NCI-H1105 (cell line): ENCODE measurements at places on chromosomes 7 and 10.
A peak's percentile ranks its signal among the peaks of the same experiment; 100 is the strongest.

GRCh38 chr10:70197235-70197945 lies 27.1 kb upstream of the SAR1A start:
- no peak for DNase-seq

- DNase-seq, result no peak
These were observed 35.0 kb downstream of the EVX1 start for GRCh38 chr7:27277628-27278027.

- DNase-seq, result no peak
These were observed 418.3 kb downstream of the PLXDC2 start for GRCh38 chr10:20234579-20234978.

DNA sequence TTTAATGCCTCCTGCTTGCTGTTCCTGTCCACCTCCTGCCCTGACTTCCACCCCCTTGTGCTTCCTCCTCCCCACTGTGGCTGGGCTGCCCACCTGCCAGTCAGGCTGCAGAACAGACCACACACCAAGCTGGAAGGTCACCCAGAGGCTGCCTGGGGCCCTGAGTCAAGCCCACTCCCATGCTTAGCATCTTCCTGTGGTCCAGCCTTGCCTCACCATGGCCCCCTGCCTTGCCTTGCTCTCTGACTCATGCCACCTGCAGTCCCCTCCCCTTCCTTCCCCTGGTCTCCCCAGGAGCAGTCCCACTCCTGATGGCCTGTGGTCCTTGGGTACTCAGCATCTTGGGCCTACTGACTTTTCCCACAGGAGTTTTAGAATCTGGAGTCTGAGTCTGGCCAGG lies 2.3 kb downstream of the CLEC2L start:
- DNase-seq, result no peak

DNA sequence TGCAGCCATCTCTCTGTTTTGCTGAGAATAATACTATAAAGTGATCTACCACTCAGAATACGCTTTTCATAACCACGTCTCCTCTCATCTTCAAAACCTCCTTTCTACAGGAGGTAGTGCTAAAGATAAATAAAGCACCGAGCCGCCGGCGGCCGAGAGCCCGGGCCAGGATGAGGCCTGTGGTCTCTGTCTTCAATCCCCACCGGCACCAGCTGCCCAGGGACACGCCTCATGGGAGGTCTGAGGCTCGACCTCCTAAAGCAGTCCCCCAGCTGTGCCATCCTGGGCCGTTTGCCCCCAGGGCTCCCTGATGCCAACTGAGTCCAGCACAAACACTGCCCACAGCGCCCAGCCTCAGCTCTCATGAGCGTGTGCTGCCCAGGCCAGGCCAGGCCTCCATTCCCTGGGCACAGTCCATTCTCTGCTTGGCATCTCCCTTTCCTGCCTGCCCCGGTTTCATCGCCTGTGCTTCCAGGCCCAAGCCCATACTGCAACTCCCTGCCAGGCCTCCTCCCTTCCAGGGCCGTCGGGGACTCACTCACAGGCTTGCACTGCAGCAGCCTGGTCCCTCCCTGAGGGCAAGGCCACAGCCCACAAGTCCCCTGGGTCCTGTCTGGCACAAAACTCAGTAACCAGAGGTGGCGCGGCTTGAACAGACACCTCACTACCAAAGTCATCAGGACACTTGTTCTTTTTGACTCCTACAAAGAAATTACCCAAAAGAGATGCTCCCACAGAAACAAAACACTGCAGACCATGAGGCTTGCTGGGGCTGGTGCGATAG lies 2.5 kb downstream of the INTS1 start:
- no peak for DNase-seq

DNA sequence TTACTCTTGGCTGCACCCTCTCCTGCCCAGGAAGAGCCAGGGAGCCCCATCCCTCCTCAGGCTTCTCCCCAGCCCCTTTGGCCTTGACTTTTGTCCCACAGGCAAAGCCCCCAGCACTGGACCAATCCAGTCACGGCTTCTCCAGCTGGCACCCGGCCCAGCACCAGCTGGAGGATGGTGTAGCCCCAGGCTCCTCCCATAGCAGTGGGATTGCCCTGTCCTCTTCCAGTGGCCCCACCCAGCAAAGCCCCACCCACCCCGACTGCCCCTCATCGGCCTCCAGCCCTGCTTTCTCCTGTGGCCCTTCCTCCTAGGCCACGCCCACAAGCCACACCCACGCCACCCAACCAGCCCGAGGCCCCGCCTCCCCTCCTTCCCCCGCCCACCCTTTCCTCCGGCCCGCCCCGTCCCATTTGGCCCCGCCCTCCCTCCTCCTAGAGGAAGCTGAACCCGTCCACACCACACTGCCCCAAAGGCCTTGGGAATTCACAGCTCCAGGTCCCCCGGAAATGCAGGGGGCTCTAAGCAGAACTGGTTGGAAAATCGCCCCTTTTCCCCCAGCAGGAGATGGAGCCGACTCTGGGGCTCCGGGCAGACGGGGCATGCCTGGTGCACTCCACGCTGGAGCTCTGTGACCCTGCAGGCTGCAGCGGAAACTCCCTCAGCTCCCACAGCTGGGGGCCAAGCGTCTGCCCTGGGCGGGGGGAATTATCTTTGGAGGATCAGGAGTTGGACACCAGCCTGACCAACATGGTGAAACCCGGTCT lies 25.2 kb downstream of the GET4 start:
- DNase-seq, result no peak

GRCh38 chr10:67666416-67667034 lies 29.5 kb downstream of the CTNNA3 start:
- DNase-seq, result peak; percentile 15

DNA sequence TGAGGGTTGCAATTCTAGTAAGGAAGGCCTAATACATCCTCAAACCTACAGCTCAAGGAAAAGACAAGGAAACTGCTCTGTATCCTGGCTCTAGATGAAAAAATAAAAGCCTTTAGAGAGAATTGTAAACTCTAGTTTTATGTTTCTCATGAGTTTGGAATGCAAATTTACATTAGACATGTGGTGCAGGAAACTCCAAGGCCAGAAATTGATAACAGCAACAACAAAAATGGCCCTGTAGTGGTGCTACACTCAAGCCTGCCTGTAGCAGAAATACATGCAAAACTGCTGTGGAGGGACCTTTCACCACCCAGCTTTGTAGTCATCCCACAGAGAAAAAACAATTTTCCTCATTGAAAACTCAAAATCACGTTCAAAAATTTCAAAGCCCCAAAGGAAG lies 546.7 kb upstream of the LRRN3 start:
- no peak for DNase-seq
